ENCODE measurements at places on chromosomes 2 and 18. TPM values are rescaled to one million over a fixed set of nuclear protein-coding genes. Genes with fewer than 3 reads are reported as not detected.

Gene GPBAR1
- total RNA-seq, result 1.3 TPM

Gene TMEM169
- total RNA-seq, result 2.8 TPM

Gene BCL11A
- total RNA-seq, result 1.1 TPM

DNA sequence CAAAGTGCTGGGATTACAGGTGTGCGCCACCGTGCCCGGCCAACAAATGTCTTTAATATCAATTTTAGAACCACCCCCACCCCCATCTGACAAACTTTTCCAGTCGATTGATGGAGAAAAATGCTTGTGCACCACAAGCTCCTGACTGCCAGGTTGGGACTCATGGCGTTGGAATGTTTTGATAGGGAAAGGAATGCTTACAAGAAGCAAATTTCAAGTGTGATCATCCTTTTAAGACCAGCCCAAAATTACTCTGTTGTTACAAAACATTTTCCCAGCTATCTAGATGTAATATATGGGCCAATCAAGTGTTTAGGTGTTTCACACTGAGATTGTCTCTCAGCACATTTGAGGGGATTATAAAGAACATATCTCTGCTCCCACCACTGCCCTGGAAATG is 45.2 kb downstream of the UBXN4 start:
- no peak for DNase-seq

DNA sequence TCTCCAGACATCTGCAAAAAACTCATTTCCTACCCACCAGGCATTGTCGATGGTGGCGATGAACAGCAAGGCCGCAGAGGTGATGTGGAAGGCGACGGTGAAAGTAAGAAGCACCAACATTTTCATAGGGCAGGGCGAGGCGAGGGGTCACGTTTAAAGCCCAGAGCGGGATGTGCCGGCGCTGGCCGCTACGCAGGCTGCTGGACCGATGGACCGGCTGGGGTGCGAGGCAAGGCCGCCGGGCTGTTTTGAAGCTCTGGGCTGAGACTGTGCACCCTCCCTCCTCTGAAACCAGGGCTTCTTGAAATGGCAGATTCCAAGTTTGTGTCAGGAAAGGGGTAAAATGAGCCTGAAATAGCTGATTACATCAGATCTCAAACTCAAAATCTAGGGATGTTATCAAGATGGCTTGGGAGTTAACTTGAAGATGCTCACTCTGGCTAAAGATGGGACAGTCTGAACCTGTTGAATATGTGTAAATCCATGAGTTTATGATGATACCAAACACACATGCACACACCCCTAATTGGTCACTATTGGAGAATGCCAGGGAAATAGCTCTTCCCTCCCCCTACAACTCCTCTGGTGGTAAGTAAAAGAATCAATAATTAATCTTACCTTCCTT is 31.6 kb upstream of the GAREM2 start:
- no peak for DNase-seq

- DNase-seq, result no peak
Measured at GRCh38 chr2:102072741-102073140, 69.8 kb upstream of the IL1R1 start.

- DNase-seq, result no peak
Measured at GRCh38 chr2:70330476-70330875, 28.6 kb upstream of the FAM136A start.

GRCh38 chr2:127567351-127567854 is 31.9 kb downstream of the MYO7B start:
- DNase-seq, result no peak

DNA sequence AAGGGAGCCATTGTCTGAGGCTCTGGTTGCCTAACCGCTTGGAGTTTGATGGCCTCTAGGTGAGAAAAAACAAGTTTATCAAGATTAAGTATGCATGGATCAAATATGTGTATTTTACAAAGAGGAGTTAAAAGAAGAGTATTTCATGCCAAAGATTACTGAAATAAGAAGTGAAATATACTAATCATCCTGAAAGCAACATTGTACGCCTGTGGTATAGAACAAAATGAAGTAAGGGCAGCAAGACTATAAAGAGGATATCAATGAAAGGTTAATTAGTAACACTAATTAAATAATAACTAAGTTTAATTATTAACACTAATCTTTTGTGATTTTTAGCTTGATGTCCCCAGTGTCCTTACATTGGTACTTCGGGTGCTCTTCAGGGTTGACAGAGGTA is 276.7 kb downstream of the CALCRL start:
- DNase-seq, result no peak

DNA sequence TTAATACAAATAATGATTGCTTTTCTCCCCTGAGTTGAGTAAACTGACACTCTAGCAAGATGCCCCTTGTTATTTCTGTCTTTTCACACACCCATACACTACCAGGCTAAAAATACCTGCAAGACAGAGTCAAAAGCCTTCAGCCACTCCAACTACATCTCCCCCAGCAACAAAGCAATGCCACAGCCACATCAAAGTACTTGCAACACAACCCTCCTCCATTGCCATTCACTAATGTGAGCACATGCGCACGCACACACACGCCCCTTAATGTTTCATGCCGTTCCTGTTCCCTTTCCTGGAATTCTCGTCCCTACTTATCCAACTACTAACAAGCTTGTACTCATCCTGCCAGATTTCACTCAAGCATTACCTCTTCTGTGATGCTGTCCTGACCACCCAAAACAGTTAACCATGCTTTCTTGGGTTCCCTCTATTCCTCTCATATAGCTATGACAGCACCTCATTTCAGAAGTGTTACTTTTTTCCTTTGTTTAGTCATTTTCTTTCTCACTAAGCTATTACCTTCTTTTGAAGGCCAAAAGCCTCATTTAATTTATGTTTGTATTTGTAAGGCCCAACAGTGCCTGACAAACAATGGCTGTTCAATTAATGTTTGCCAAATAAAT is 29.6 kb downstream of the SLC25A12 start:
- no peak for DNase-seq

DNA sequence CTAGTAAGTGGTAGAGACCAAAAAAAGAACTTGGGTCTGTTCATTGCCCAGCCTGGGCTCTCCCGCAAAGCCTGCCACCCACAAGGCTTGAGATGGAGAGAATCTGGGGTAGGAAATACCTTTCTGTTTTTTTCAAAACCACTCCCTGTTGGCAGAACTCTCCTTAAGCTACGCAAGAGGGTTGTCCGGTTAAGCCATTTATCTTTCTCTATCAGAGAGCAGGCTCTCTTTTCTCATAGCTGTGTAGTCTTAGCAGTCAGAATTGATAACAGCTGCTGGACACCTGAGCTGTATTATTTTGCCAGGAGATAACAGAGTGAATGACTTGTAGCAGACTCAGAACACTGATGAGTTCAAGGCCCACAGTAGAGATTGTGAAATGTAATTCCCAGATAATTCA is 1088.1 kb downstream of the TSN start:
- DNase-seq, result no peak

- DNase-seq, result peak; percentile 32
Measured at GRCh38 chr18:61749031-61749430, 143.8 kb downstream of the RNF152 start.

GRCh38 chr2:134362152-134362668 is 108.3 kb downstream of the MGAT5 start:
- DNase-seq, result no peak

GRCh38 chr18:63979409-63979920 is 9.6 kb downstream of the SERPINB8 start:
- peak; percentile 75 for DNase-seq

GRCh38 chr2:151282401-151282800 is 7.1 kb downstream of the NMI start:
- no peak for DNase-seq

DNA sequence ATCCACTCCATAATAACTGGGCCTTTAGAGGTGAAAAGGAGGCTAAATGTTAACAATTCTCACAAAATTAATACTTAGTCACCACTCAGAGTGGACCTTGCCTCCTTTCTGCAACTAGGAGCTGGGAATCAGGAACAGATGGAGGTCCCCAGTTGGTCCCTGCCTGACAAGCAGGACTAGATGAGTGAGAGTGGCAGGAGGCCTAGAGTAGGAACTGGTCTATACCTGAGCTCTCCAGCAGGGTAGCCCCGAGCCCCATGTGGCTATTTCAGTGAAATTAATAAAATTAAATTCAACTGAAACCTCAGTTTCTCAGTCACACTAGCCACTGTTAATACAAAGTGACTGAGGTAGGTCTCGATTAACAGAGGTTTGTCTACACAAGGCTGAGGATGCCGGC is 150.5 kb downstream of the MYO5B start:
- no peak for DNase-seq

DNA sequence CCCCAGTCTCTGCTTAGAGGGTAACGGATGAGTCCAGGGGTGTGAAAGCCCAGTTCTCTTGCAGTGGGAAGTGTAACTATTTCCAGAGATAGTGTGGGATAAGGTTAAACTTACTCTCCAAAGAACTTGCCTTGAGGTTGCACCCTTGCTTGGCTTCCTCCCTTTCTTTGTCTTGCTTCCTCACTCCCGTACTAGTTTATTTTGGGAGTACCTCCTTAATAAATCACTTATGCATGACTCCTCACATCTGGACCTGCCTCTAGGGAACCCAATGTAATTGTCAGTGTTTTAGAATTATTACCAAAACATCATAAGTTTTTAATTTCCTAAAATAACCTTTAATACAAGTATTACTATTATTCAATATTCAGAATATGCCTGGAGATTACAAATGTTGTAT is 35.2 kb downstream of the CPO start:
- DNase-seq, result peak; percentile 83
